ENCODE measurements at places on chromosomes 12 and 14. TPM values are rescaled to one million over a fixed set of nuclear protein-coding genes. Genes with fewer than 3 reads are reported as not detected.

The LETMD1 gene
- total RNA-seq: 38.9 TPM

The KERA gene
- total RNA-seq: not detected

The TCL1B gene
- not detected for total RNA-seq

The RILPL2 gene
- 7.2 TPM for total RNA-seq

The KRT77 gene
- total RNA-seq: not detected

The HCAR3 gene
- not detected for total RNA-seq

The AQP2 gene
- not detected for total RNA-seq

The DPF3 gene
- total RNA-seq: 8.1 TPM

The ARHGEF25 gene
- total RNA-seq: 7.4 TPM

The IFNG-AS1 gene
- not detected for total RNA-seq

The FKBP3 gene
- total RNA-seq: 92.9 TPM

The SCN8A gene
- total RNA-seq: 20.4 TPM

The FAM181A gene
- not detected for total RNA-seq

The BMAL2 gene
- 33.3 TPM for total RNA-seq

The SDSL gene
- 5.7 TPM for total RNA-seq

The ING4 gene
- 34.7 TPM for total RNA-seq

GRCh38 chr12:48266826-48267225 lies 63.7 kb upstream of the OR10AD1 start:
- H3K27me3 ChIP-seq: peaks cover 32% of the 10 kb centered on the region
- DNase-seq: no peak
- no peak overlapping the region for H3K27ac ChIP-seq
- no peaks in the 10 kb centered on the region for H3K4me1 ChIP-seq
- H3K36me3 ChIP-seq: no peaks in the 10 kb centered on the region

- H3K4me1 ChIP-seq: peaks cover 4% of the 10 kb centered on the region
- H3K27ac ChIP-seq: no peak overlapping the region
- no peak for DNase-seq
Measured at GRCh38 chr12:51428256-51428655, 3.6 kb downstream of the SLC4A8 start.

DNA sequence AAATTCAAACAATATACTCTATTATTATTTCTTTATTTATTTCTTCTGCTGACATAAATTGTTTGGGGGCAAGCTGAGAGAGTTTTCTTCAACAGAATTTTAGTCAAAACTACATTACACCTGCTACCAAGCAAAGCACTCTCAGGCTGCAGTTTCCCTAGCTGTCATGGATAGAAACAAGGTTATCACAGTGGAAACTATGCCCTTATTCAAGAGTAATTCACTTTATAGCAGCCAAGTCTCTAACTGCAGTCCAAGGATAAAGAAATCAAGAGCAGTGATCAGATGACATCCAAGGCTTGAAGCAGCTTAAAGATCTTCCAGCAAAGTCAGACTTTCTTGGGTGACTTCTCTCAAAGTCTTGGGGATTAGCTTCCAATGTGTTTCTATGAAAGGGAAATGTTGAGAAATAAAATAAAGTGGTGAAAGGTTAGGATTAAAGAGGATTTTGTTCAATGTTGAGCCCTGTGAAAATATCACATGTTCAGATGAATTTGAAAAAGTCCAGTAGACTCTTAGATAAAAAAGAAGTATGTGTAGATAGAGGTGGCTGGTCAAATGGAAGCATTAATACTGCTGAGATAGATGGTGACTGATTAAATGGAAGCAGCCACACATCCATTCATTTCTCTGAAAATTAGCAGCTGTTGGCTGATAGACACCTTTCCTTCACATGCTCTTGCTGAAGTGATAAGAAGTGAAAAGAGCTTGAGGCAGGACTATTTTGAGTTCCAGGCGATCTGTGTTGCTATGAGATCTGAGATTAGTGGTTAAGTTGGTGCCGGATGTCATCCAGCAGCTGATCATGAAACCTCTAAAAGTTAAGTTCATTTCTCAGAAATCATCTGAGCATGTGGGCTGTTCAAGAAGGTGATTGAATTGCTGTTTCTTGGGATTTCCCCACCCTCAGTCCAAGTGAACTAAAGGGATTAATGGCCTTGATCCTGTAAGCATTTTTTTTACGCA lies 257.8 kb upstream of the BTG1 start:
- DNase-seq: no peak
- peaks cover 6% of the 10 kb centered on the region for H3K27me3 ChIP-seq
- H3K4me3 ChIP-seq: no peak overlapping the region
- no peaks in the 10 kb centered on the region for H3K36me3 ChIP-seq
- H3K4me1 ChIP-seq: no peaks in the 10 kb centered on the region

- peak; percentile 62 for DNase-seq
- H3K4me3 ChIP-seq: no peak overlapping the region
- H3K4me1 ChIP-seq: peaks cover 4% of the 10 kb centered on the region
- no peaks in the 10 kb centered on the region for H3K36me3 ChIP-seq
- no peaks in the 10 kb centered on the region for H3K27me3 ChIP-seq
- no peak overlapping the region for H3K27ac ChIP-seq
Measured at GRCh38 chr12:92608151-92609091, 94.4 kb upstream of the PLEKHG7 start.

- no peak for DNase-seq
- peak overlapping the region; percentile 90 for H3K27ac ChIP-seq
- H3K4me1 ChIP-seq: peaks cover 35% of the 10 kb centered on the region
Measured at GRCh38 chr12:105935106-105935505, 203.6 kb downstream of the NUAK1 start.

DNA sequence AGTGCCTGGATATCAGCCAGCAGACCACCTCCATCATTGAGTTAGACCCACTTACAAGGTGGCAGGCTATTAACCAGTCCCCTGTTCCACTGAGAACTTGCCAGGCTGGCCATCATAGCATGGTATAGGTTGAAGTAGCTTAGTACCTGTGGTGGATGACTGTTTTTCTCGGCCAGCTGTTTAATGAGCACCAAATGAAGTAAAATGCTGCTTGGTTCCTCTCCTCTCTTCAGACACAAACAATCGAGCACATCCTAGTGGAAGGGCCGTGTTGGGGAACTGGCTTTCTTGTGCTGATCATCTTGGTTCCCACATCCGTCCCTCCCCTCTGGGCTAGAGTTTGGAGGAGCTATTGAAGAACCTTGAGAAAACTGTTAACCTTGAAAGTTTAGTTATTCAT lies 486.2 kb downstream of the RAD51B start:
- no peak overlapping the region for H3K4me3 ChIP-seq
- H3K27me3 ChIP-seq: no peaks in the 10 kb centered on the region
- no peaks in the 10 kb centered on the region for H3K36me3 ChIP-seq
- DNase-seq: no peak
- H3K27ac ChIP-seq: no peak overlapping the region

- no peak overlapping the region for H3K27ac ChIP-seq
- H3K4me1 ChIP-seq: no peaks in the 10 kb centered on the region
- DNase-seq: no peak
- no peaks in the 10 kb centered on the region for H3K27me3 ChIP-seq
Measured at GRCh38 chr12:111732786-111733185, 33.9 kb upstream of the ALDH2 start.

DNA sequence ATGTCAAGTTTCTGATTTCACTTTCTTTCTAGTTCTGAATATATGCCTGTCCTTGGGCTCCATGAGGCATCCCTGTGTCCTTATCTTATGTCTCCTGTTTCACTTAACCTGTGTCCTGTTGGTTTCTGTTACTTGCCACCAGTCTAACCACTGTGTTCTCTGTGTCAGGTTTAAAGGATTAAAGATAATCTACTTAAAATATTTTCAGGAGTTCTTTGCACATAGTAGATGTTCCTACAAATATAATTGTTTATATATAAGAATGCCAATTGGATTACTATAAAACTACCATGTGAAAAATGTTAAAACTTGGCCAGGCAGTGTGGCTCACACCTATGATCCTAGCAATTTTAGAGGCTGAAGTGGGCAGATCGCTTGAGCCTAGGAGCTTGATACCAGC lies 406.4 kb downstream of the CCER1 start:
- DNase-seq: no peak
- H3K27me3 ChIP-seq: no peaks in the 10 kb centered on the region
- H3K27ac ChIP-seq: no peak overlapping the region

GRCh38 chr12:113781415-113782198 lies 184.5 kb downstream of the RBM19 start:
- H3K36me3 ChIP-seq: no peaks in the 10 kb centered on the region
- H3K4me1 ChIP-seq: no peaks in the 10 kb centered on the region
- H3K27me3 ChIP-seq: peaks cover 2% of the 10 kb centered on the region
- DNase-seq: peak; percentile 35
- no peak overlapping the region for H3K27ac ChIP-seq

DNA sequence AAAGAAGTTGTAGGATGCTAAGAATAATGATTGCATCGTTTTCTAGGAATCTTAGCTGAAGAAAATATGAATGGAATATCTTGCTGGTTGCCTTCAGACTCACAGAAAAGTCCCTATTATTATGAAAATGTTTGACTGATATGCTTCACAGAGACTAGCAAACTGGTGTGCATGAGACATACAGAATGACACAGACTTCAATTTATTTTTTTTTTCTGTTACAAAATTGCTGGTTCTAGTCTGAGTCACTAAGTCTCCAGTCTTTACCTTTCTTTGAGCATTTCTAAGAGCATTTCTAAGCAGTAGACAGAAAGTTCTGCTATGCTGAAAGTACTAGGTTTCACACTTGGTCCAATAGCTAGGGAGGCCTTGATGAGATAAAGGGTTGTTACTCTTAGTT lies 377.6 kb upstream of the ATP2B1 start:
- H3K4me3 ChIP-seq: no peak overlapping the region
- H3K27me3 ChIP-seq: no peaks in the 10 kb centered on the region
- no peaks in the 10 kb centered on the region for H3K4me1 ChIP-seq
- H3K27ac ChIP-seq: no peak overlapping the region
- DNase-seq: no peak
- no peaks in the 10 kb centered on the region for H3K36me3 ChIP-seq

DNA sequence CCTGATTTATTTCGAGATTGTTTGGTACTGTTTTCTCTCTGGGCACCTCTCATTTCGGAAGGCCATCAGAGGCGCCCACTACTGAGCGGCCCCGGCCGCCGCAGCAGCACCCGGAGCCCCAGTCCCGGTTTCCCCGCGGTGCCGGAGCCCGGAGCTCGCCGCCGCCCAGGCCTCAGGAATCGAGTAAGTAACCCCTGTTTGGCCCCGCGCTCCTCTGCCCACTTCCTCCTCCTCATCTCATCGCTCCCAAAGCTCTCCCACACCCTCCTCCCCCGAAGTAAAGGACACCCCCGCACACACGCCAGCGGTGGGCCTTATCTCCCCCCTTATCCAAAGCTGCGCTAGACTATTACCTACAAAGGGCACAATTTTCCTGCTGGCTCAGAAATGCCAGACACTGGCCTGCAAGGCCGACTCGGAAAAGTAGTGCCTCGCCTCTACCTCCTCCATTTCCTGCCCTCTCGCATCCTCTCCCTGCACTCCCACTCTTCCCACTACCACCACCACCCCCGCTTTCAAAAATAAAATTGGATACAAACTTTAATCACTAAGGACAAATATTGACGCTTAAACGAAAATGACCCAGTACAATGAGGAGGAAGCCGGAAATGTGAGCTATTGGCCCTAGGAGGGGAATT lies 637 bp upstream of the FOXG1 start:
- H3K4me3 ChIP-seq: peak overlapping the region; percentile 24
- H3K27ac ChIP-seq: no peak overlapping the region
- peaks cover 55% of the 10 kb centered on the region for H3K27me3 ChIP-seq
- H3K4me1 ChIP-seq: peaks cover 5% of the 10 kb centered on the region

- H3K27me3 ChIP-seq: no peaks in the 10 kb centered on the region
- peaks cover 22% of the 10 kb centered on the region for H3K4me1 ChIP-seq
- H3K4me3 ChIP-seq: no peak overlapping the region
- no peak for DNase-seq
Measured at GRCh38 chr12:88922816-88923215, 342.5 kb upstream of the KITLG start.

GRCh38 chr12:74889563-74890236 lies 319.9 kb downstream of the KCNC2 start:
- peak overlapping the region; percentile 36 for H3K27ac ChIP-seq
- H3K4me1 ChIP-seq: peaks cover 22% of the 10 kb centered on the region
- no peaks in the 10 kb centered on the region for H3K27me3 ChIP-seq
- H3K36me3 ChIP-seq: no peaks in the 10 kb centered on the region
- peak; percentile 49 for DNase-seq

GRCh38 chr12:113302886-113303640 lies 31.8 kb downstream of the SLC8B1 start:
- no peak overlapping the region for H3K27ac ChIP-seq
- no peak overlapping the region for H3K4me3 ChIP-seq
- peaks cover 6% of the 10 kb centered on the region for H3K4me1 ChIP-seq
- no peaks in the 10 kb centered on the region for H3K27me3 ChIP-seq

DNA sequence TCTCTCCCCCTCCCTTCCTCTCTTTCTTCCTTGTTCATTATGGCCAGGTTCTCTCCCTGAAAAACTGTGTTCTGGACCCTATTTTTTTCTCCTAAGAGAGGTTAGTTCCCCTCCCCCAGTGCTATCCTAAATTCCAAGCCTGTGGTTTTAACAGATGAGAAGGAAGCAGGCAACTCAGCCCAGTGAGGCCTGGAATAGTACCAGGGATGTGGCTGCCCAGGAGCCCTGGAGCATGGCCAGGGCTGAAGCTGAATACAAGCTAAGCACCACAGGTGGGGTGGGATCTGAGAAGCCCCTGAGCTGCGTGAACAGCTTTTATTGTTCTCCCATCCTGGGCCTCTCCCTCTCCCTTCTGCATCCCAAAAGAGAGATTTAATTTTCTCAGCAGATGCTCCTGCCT lies 1581.3 kb upstream of the TMEM132C start:
- H3K4me3 ChIP-seq: no peak overlapping the region
- no peak for DNase-seq
- no peak overlapping the region for H3K27ac ChIP-seq
- no peaks in the 10 kb centered on the region for H3K27me3 ChIP-seq
- no peaks in the 10 kb centered on the region for H3K4me1 ChIP-seq

GRCh38 chr12:108337235-108338223 lies 1.6 kb downstream of the CMKLR1 start:
- peaks cover 24% of the 10 kb centered on the region for H3K27me3 ChIP-seq
- H3K36me3 ChIP-seq: no peaks in the 10 kb centered on the region
- no peak overlapping the region for H3K4me3 ChIP-seq
- peaks cover 19% of the 10 kb centered on the region for H3K4me1 ChIP-seq

DNA sequence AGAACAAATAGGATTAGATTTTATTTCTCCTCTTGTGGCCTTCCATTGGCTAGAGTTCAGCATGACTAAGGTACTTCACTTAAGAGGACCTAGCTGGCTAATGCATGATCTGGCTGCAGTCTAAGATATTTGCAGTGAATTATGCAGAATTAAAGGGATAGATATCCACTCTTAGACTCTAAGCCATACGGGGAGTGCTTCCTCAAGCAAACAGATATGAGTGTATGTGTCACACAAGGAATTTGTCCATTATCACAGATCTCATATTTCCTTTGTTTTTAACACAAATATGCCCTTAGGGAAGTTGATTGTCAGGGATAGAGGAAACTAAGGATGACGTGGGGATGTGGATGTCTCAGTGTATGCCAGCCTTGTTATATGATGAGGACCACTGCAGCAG lies 88.1 kb upstream of the DHRS4 start:
- H3K4me1 ChIP-seq: peaks cover 6% of the 10 kb centered on the region
- H3K27ac ChIP-seq: no peak overlapping the region
